ENCODE measurements at places on chromosomes 1 and 21.

GRCh38 chr1:102183711-102184110 lies 187.0 kb upstream of the OLFM3 start:
- no peak for DNase-seq

DNA sequence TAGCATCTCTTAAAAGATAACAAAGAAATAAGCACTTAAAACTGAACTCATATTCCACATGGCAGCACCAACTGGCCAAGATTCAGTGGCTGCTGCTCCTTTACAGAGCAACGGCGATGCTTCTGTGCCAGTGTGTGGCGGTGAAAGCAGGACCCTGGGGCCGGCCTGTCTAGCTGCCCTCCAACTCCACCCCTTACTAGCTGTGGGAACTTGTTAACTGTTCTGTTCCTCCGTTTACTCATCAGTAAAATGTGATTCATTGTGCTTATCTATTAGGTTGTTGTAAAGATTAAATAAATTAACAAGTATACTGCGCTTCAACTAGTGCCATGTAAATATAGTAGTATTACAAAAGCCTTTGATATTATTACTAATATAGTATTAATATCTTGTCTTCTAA lies 133.2 kb downstream of the GDAP2 start:
- no peak for DNase-seq

GRCh38 chr1:173997791-173998190 lies 24.4 kb downstream of the RC3H1 start:
- no peak for DNase-seq

GRCh38 chr1:187078321-187078720 lies 249.6 kb downstream of the PLA2G4A start:
- DNase-seq: no peak

- no peak for DNase-seq
These were observed 14.2 kb downstream of the CLIC4 start for GRCh38 chr1:24759492-24759891.

GRCh38 chr1:61131716-61132115 lies 49.4 kb downstream of the NFIA start:
- DNase-seq: no peak

GRCh38 chr1:157490467-157491165 lies 61.7 kb downstream of the FCRL5 start:
- DNase-seq: peak; percentile 12

DNA sequence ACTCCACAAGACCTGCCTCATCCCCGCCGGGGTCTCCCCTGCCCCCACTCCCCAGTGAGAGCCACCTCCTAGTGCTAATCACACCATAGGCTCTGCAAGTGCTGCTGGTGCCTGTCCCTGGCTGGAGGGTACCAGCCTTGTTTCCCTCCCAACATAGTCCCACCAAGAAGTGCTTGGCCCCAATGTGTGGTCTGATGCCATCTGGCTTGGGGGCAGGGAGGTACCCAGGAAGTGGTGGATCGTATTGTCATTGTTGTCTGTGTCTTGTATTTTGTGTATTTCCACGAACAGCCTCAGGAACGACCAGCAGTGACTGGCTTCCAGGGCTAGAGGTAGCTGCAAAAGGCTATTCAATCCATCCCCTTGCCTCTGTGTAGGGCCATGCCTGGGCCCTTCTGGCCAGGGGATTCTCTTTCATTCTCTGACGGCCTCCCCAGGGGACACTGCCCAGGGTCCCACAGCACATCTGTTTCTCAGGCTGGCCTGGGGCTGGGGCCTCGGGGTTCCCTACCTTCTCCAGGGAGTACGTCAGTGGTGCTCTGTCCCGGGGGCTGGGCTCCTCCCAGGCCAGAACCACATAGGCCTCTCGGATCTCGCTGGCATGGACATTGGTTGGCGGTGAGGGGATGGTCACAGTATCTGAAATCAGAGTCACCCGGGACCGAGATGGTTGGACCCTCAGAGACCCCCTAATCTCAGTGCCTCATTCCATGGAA lies 22.8 kb downstream of the MYOM3 start:
- no peak for DNase-seq

GRCh38 chr1:17852383-17852782 lies 97.2 kb downstream of the ACTL8 start:
- no peak for DNase-seq

DNA sequence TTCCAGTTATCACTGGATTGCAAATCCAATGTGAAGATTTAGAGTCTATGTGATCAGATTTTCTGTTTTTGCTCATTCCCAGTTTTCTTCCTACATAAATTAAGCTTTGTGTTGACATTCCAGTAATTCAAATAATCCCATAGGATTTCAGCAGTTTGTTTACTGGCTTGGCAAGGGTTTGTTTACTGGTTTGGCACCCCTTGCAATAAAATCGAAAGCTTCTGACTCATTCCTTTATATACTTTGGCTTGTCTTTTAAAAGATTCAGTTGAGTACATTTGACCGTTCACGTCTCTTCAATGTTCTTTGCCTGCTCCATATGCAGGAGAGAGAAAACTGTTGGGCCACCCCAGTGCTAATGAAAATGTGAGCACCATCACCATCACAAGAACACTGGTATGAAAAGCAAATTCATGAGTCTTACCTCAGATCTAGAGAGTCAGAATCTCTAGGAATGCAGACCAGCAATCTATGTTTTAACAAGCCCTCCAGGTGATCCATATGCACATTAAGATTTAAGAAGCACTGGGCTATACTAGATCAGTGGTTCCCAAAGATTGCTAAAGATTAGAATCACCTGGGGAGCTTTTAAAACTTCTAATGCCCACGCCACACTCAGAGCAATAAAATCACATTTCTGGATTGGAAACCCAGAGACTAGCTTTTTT lies 32.8 kb downstream of the ZC3H11B start:
- no peak for DNase-seq

- DNase-seq: no peak
These were observed 226.5 kb downstream of the SMYD3 start for GRCh38 chr1:246280551-246280950.

GRCh38 chr1:227323967-227324268 lies 5.6 kb upstream of the CDC42BPA start:
- no peak for DNase-seq

- DNase-seq: no peak
These were observed 23.7 kb downstream of the RWDD3 start for GRCh38 chr1:95257758-95258157.

DNA sequence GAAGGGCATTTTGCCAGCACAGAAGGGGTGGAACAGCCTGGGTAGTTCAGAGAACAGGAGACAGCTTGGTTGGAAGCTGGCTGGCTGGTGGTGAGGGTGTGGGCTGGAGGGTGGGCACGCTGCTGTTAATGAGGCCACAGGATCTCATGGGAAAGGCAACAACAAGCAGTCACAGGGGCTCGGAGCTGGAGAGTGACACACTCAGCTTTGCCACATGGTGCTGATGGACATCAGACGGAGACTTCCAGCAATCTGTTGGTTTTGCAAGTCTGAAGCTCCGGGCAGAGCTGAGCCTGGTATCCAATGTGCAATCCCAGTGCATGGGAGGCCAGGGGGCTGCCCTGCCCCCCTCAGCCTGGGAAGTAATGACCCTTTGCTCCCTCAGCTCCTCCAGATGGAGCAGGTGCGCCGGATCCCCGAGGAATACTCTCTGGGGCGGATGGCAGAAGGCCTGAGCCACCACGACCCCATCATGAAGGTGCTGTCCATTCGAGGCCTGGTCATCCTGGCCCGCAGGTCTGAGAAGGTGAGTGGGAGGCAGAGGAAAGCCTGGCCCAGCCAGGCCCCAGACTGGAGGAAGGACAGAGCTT lies 15.6 kb upstream of the TTC4 start:
- no peak for DNase-seq

GRCh38 chr1:84720221-84720780 lies 30.0 kb upstream of the SSX2IP start:
- DNase-seq: no peak

DNA sequence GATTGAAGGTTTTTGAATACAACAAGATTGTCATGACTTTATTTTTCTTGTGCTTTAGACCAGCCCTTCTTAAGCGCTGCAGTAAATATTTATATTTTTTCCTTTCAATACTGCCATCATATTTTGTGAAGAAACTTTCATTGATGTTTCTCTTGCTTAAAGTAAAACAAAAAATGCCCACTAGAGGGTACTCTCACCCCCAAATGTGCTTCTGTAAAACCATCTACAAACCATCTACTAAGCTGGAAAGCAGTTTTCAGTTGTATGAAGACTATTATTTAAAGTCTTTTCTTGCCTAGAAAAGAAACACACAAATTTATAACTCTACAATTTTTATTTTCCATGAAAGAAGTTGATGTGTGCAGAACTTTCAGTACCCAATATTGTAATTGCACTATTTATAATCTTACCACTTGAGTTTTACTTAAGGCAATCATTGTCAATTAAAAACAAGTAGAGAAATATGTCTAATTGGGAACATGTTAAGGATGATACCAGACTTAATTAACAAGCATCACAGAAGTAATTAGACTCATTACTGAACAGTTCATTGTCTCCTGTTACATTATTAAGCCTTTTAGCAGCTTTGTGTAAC lies 10.7 kb downstream of the LEPR start:
- no peak for DNase-seq

DNA sequence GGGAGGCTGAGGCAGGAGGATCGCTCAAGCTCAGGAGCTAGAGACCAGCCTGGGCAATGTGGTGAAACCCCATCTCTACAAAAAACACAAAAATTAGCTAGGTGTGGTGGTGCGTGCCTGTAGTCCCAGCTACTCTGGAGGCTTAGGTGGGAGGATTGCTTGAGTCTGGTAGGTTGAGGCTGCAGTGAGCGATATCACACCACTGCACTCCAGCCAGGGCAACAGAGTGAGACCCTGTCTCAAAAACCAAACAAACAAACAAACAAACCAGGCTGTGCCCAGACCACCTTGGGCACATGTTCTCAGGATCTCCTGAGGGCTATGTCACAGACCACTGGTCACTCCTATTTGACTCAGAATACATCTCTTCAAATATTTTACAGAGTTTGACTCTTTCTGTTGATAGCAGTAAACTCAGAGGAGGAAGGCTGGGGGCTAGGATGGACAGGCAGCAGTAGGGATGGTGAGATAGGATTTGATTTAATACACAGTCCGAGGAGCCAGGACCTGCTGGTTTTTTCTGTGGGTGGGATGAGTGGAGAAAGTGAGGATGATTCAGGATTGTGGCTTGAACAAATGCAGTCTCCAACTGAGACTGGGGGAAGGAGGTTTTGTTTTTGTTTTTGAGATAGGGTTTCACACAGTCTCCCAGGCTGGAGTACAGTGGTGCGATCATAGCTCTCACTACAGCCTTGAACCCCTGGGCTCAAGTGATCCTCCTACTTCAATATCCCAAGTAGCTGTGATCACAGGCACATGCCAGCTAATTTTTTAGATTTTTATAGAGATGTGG lies 46.5 kb downstream of the OLFML3 start:
- no peak for DNase-seq

- DNase-seq: no peak
These were observed 87.4 kb upstream of the TMEM51 start for GRCh38 chr1:15066191-15066590.

DNA sequence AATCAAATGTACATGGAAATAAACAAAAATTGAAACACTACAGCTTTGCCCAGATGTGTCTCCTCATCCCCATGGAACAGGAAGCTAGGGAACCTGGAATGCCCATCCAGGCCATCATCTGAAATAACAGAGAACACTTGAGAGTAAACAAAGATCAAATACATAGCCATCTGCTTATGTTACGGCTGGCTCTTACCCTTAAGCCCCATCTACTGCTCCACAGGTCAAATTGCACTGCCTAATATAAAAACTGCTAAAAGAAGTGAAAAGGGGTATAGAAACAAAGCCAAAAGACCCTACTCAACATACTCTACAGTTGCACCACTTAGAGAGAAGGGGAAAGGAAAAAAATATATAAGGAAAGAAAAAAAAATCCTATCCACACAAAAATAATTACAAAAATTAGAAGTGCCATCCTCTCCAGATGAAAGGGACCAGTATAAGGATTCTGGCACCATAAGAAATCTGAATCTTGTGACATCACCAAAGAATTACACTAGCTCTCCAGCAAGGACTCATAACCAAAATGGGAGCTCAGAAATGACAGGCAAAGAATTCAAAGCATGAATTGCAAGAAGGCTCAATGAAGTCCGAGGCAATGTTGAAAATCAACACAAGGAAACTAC lies 26.9 kb downstream of the OR6Y1 start:
- peak; percentile 1 for DNase-seq

DNA sequence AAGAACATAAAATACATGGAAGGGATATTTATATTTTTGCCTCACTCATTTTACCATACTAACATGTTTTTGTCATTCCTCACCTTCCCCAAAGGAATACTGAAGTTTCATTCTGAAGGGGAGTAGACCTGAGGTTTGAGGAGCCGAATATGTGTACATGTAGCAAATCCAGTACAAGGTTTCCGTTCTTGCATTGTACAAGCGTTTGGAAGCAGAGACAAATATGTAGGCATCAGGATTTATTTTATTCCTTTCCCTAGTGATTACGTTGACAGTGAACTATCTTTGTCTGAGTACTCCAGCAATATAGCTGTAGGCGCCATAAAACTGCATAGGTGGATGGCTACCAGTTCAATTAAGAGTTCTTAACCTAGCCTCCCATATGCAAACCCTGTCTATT lies 191.5 kb downstream of the NFIA start:
- no peak for DNase-seq

DNA sequence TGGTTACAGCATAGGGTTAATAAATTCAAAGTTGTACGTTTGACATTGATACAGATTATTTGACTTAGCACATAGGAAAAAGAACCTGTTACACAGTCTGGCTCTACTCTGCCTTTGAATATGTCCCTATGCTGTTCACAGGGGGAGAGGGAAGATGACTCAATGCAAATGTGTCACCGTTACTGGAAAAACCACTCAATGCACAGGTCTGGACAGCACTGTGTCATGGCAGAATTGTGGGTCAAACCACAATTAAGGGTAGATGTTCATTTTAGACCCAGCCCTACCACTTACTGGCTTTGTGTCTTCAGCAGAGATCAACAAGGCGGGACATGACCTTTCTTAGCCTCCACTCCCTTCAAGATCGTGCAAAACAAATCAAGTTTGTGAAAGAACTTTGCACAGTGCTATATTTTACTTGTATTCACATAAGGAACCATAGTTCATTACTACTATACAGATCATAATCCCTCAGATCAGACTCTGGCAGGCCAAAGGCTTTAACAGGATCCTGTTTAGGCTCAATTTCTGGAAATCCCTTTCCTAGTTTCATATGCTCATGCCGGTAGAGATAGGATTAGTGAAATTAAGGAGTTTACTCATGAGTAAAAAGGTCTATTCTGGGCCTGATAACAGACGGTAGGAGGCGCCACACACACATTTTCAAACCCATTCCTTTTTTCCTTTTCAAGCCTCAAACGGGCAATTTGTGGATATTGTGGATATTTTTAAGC lies 22.1 kb downstream of the EIF2D start:
- no peak for DNase-seq
